ENCODE measurements at places on chromosomes 3 and 15.

DNA sequence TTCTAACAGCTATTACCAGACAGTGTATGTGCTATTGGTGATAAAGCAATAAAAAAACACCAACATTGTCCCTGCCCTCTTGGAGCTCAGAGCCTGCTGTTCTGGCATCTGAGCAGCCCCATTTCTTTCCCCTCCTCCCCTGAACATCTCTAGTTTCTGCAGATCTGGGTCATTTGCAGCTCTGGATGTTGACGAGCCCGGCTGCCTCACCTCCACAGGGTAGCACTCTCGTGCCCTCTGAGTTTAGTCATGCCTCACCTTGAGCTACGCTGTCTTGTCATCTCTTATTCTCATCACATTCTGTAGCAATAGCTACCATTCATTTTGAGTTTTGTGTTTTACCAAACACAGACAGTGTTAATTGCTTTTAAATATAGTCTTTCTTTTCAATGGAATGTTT lies 30.0 kb upstream of the GPR171 start:
- DNase-seq, result no peak

- no peak for DNase-seq
Observed at GRCh38 chr3:35417080-35417479, 222.2 kb upstream of the ARPP21 start.

DNA sequence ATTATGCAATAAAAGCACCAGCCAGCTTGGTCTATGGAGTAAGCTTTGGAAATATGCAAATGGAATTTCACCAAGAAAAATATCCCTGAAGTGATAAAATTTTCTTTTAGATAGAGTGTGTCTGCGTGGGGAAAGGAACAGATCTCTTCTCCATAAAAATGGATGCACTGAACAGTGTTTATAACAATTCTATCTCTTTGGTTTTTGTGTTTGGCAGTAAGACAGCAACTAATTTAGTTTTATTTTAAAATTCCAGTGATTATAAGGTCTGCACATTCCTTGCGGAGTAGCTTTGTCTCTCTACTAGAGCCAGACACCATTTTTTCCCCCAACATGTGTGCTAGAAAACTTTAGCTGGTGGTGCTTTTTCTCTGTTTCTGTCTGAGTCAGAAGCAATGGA lies 712.4 kb downstream of the GRM7 start:
- DNase-seq, result no peak

DNA sequence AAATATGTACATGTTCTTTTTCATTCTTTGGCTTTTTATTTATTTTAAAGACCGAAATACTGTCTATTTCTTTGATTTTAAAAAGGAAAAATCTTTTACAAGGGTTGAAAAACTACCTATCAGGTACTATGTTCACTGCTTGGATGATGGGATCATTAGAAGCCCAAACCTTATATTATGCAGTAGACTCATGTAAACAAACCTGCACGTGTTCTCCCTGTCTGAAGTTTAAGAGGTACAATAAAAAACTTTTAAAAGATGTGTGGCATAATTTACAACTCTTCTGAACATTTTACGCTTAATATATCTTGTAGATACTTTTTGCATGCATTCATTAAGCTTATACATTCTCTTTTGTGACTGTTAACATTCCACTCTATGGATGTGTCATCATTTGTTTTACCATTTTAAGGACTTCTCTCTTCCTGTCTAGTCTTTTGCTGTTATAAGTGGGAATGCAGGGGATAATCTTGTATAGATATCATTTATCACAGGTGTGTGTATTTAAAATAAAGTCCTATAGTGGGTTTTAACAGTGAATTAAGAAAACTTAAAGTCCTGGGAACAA lies 6.2 kb downstream of the MGA start:
- DNase-seq, result no peak

DNA sequence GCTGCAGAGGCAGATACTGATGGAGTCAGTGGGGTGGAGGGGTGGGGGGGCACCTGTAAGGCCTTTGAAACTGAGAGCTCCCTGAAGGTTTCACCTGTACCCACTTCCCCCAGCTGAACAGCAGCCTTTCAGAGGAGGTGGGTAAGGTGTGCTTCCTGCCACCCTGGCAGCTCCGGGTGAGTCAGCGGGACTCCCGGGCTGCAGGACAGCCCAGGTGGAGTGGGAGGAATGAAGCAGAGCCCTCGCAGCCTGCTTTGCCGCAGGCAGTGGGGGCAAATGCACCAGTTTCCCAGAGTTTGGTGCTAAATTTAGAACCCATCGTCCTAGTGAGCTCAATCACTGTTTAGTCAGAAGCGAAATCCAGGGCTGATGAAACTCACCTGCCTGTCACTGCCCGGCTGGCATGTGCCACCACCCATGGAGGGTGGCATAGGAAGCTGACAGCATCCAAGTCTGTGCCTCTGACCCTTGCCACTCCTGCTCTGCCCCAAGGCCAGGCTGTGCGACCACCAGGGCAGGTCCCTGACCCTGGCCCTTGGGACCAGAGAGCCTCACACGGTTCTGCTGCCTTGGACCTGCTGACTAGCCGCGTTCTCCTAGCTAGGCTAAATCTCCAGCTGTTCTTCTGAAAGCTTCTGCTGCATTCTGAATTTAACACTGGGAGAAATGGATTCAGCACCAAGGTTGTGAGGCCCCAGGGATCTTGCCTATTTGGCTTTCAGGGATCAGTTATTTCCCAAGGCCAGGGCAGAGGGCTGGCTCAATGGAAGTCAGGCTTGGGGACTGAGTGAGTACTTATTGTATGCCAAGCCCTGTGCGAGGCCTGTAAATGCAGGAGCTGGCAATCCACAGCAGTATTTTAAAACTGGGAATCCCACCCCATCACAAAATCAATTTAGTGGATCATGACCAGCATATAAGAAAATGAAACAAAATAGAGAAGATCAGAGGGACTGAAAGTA lies 67.3 kb upstream of the RASGRF1 start:
- no peak for DNase-seq

DNA sequence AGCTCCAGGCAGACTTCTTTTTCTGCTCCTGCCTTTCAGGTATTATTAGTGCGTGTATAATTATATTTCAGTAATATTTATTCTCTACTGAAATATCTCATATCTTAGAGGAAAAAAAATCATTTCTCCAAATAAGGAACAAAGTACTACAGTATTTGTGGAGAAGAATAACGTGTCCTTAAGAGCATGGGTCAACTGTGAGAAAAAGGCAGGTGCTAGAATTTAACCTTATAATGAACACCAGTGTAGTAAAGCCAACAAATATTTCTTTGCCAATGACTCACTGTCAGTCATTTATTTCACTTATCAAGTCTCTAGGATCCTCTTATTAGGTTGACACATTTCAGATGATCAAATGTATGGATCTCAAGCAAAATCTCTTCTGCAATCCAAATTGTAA lies 183.4 kb downstream of the GREM1 start:
- DNase-seq, result no peak

DNA sequence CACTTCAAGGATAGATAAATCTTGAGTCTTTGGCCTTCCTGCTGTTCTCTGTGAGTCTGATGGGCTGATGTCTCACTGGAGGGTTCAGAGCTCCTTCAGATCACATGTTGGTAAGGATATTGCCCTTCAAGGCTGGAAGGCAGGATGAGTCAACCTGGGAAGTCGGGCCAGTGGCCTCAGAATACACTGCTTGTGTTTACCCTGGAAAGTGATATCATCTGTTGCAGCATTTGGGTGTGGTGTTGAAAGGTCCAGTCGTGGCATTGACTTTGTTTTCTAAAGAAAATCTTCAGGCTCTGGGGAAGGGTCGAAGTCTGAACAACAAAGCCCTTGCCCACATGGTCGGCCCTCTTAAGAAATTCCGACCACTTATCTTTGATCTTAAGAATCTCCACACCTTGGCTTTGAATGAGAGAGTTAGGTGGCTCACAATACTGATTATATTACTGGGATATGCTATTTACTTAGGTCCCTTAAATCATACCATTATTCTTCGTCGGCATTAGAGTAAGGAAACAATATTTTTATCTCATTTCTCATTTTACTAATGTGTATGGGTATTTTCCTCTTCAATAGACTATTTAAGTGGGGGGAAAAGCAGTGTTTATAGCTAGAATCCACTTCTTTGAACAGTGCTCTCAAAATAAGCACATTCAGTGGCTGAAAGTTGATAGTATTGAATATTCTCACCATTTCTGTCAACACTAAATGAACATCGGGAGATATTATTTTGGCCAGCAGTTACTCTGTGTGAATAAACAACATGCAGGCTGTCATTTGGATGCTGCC lies 303.9 kb upstream of the RASGRP1 start:
- no peak for DNase-seq

DNA sequence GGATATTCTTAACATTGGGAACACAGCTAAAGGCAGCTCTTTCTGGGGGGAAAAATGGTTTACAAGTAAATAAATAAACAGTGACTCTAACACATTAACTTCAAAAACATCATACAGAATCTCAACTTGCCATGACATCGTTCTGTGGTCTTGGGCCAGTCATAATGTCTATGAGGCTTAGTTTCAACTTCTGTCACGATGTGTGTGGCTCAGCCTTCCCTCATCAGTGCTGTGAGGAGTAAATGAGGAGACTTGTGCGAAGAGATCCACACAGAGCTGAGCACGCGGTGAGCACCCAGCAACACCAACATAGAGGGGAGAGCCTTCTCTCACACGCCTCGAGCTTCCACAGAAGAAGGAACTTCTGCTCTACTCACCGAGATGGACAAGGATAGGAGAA lies 49.0 kb downstream of the DZIP1L start:
- no peak for DNase-seq

- no peak for DNase-seq
Observed at GRCh38 chr3:128965818-128966217, 28.1 kb downstream of the CFAP92 start.

- DNase-seq, result no peak
Observed at GRCh38 chr3:157559401-157559800, 56.2 kb upstream of the VEPH1 start.

Data from retinal pigment epithelial cell (primary cell).